ENCODE measurements at places on chromosomes 13 and 19.

DNA sequence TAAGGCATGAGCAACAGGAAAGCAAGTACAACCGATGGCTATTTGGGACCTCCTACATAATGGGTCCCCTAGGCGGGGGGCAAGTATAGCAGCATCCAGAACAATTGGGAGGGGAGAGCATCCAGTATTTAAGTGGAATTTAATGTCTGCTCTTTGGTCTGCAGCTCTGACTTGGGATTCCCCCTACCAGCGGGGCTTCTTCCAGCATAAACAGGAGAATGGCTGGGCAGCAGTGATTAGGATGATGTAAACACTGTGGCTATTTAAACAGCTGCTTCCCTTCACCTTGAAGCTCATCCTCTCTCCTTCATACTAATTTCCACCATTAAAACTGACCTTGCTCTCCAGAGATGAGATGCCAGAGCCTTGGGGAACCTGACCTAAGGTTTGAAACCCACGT, 73.9 kb upstream of the OXGR1 start:
- DNase-seq = no peak

- DNase-seq = no peak
Measured at GRCh38 chr13:94228763-94229162, 250.7 kb downstream of the DCT start.

GRCh38 chr19:782185-782877, 14.9 kb upstream of the PTBP1 start:
- DNase-seq = no peak

- DNase-seq = peak; percentile 51
Measured at GRCh38 chr13:99361197-99361596, 54.0 kb upstream of the GPR183 start.

GRCh38 chr19:47190167-47190727, 40.8 kb downstream of the BBC3 start:
- no peak for DNase-seq

DNA sequence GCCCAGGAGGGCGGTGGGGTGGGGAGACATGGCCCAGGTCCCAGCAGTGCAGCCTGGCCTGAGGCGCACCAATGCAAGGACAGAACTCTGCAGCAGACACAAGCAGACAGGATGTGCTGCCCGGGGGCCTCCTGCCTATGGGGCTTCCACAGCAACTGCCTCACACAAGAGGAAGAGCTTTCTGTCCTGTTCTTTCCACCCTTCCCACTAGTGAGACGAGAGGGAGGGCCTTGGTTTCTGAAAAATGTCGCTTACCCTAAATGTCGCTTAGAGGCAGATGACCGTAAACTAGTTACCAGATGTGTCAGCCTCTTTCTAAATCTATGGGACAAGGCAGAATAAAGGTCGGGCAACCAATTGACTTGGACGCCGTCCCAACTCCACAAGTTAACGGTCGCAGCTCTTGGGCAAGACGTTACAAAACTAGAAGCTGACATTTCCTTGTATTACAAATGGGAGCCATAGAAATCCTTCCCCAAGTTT, at the start of gene LAIR1:
LAIR1 (minus strand) TSS at position 157 of the 483 bp plus-strand sequence; CDS start at position 30, 127 bp downstream.
- no peak for DNase-seq

DNA sequence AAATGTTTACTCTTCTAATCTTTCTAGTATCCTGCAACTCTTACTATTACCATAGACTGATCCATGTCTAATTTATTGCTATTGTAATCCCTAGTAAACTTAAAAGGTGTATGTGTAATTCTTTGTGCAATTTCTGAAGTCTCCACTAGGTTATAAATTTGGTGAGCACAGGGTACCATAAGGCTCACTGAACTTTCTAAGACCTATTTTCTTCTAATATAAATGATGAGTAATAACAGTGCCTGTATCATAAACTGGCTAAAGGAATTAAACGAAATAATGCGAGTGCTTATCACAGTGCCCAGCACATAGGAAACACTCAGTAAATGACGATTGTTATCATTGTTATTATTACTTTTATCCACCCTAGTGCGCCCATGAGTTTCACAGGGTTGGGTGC, 119.1 kb downstream of the KLF12 start:
- DNase-seq = no peak

DNA sequence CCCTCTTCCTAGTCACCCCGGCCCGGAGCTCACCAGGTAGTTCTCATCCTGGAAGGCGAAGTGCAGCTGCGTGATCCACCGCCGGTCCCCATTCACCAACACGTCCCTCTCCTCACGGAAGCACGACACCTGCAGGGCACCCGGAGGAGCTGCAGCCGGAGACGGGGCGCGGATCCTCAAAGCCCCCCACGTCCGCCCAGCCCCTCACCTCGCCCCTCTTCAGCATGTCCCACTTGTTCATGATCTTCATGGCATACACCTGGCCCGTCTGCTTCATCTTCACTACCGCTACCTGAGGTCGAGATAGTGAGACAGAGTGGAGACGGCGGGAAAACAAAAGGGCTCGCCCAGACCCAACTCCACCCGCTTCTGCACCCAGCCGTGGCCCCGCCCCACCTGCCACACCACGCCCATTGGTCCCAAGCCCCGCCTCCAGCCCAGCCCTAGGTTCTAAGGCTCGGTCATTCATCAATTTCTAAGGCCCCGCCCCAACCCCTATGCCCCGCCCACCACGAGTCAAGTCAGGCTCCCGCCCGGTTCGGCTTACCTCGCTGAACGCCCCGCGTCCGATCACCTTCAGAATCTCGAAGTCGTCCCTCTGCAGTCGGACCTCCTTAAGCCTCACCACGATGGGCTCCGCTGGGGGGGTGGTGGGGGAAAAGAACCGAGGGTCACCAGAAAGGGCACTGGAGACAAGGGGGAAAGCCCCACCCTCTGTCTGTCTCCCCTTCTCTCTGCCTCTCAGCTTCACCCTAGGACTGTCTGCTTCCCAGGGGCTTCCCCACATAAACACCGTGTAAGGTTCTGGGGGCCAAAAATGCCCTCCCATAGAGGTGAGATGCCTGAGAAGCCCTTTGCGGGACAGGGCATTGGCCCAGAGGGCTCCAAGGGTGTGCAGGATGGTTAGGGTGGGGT, 2.8 kb downstream of the DMPK start:
- peak; percentile 63 for DNase-seq

DNA sequence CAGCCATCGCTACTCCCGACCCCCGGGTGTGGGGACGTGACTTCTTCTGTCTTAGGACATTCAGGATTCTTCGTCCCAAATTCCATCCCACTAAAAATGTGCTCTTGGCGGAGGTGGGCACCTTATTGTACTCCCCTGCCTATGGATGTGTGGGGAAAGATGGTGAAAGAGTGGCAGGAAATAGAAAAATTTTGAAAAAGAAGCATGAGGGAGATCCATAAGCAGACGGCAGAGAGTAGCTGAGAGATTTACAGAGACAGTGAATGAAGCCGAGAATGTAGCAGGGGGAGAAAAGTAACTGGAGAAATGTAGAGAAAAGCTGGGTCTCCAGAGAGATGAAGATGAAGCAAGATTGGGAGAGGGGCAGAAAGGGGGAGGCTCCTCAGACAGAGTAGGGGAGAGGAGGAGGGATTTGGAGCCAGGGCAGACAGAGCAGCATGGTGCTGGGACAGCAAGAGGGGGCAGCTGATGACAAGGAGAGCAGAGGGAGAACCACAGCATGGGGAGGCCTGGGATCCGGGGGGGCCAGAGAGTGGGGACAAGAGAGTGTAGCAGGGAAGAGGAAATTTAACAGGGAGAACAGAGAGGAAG, 843 bp downstream of the ZNF610 start:
- DNase-seq = no peak

GRCh38 chr19:12727745-12728433, 4.2 kb upstream of the TNPO2 start:
- DNase-seq = no peak

DNA sequence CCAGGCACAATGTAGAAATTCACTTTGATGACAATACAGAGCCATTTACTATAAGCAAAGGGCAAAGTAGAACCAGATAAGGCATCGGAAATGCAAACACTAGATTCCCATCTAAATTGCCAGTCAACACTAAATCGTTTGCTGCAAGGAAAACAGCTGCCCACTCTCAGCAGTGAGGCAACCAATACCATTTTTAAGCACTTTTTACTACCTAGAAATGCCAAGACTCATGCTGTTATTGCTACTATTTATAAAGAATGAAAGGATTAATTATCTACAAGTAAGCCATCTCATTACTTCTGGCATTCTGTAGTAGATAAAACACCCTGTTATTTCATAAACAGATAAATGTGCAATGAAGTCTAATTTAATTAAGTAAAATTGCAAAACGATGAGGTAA, 422.0 kb downstream of the FGF14 start:
- no peak for DNase-seq

- DNase-seq = no peak
Measured at GRCh38 chr19:3945838-3946237, 13.0 kb downstream of the NMRK2 start.

DNA sequence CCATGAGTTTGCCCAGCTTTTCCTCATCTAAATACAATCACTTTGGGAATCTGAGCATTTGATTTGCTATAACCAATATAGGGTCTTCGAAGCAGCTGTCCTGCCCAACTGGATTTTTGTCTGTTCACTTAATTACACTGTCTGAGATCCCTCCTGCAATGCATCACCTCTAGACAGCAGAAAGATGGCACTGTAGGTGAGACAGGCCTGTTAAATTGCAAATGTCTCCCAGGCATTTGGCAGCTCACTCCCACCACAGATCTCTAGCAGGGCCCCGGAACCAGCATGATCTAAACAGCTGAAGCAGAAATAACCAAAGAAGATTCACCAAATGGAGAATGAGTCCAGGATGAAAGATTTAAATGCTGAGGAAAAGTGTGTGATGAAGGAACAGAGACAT, 41.9 kb upstream of the SERPINE3 start:
- no peak for DNase-seq

- no peak for DNase-seq
Measured at GRCh38 chr19:39297931-39298634, 1.9 kb downstream of the IFNL1 start.

DNA sequence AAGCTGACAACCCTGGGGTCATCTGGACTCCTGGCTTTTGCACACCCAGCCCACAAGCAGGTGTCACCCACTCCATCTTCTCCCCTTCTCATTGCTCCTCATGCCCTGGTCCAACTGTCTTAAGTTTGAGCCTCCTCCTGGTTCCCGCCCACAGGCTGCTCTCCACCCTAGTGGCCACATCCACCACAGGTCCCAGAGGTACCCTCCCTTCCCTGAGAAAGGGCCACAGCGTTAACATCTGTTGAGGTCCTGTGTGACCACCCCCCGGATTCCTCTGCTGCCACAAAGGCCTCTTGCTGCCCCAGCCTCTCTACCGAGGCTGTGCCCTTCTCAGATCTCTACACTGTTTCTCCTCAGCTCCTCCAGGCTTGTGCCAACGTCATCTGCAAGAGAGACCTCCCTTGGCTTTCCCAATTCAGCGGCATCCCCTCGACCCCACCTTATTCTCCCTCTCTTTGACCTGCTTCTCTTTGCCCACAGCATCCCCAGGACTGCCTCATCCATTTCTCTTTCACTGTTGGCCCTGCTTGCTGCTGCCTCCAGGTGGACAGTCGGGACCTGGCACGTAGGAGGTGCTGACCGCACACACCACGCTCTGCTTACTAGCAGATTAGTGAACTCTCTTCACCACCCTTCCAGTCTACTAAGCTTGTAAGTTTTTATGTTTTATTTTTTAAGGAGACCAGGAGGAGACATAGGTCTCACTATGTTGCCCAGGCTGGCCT, 33.3 kb downstream of the SUGP2 start:
- DNase-seq = no peak

DNA sequence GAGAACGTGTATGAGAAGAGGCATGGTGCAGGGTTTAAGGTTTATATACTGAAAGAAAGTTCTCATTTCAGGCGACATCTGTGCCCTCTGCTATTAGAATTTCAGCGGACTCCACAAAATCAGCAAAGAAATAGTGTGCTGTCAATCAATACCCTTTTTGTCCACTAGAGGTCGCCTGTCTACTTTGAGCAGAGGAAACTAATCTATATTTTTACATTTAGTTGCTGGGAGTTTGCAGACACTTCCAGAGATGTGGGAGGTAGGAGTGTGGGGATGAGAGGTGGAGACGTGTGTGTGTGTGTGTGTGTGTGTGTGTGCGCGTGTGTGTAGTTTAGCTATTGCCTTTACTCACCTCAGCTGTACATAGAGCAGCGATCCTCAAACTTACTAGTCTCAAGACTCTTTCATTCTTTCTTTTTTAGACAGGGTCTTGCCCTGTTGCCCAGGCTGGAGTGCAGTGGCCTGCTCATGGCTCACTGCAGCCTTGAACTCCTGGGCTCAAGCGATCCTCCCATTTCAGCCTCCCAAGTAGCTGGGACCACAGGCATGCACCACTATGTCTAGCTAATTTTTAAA, 9.7 kb downstream of the INAFM1 start:
- DNase-seq = peak; percentile 50

- DNase-seq = peak; percentile 12
Measured at GRCh38 chr13:76813891-76814290, 72.3 kb downstream of the KCTD12 start.

DNA sequence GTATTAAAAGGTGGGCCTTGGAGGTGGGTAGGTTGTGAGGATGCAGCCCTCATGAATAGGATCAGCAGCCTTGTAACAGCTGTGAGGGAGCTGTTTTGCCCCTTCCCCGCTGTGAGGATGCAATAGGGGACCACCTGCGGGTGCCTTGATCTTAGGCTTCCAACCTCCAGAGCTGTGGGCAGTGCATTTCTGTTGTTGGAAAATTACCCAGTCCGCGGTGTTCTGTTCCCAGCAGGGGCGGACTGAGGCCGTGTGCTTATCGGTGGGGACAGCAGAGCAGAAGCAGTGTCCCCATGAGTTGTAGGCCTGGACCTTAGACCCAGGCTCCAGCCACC, 54.8 kb upstream of the TEX29 start:
- no peak for DNase-seq

GRCh38 chr19:12766051-12766521, 9.3 kb downstream of the HOOK2 start:
- DNase-seq = peak; percentile 75

GRCh38 chr19:4531562-4532165, 3.4 kb downstream of the PLIN5 start:
- no peak for DNase-seq

DNA sequence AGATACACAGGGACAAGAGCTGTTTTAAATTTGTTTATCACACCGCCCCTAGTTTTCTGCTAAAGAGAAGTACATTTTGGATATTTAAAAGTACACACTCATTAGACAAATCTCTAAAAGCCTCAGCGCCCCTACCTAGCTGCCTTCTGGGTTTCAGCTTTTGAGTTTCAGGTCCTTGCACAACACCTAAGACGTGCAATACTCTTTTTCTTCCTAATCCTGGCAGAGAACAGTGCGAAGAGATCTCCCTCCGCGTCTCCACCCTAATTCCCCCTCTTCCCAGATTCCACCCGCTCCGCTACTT, 421 bp upstream of the KLF5 start:
- DNase-seq = no peak

GRCh38 chr13:98510156-98510509, 66.8 kb downstream of the STK24 start:
- no peak for DNase-seq

GRCh38 chr19:15455996-15456395, 6.2 kb upstream of the WIZ start:
- no peak for DNase-seq

- peak; percentile 19 for DNase-seq
Measured at GRCh38 chr13:32669030-32669646, 82.9 kb downstream of the PDS5B start.

- no peak for DNase-seq
Measured at GRCh38 chr13:112248406-112248760, 127.8 kb upstream of the SPACA7 start.

- no peak for DNase-seq
Measured at GRCh38 chr13:51034906-51035305, 76.2 kb downstream of the C13orf42 start.

Measured in thymus (tissue), 14 donors.